ENCODE measurements at places on chromosomes 6 and 20. TPM values are rescaled to one million over a fixed set of nuclear protein-coding genes. Genes with fewer than 3 reads are reported as not detected.

The RNASET2 gene
- 108 TPM for total RNA-seq

GRCh38 chr6:39772559-39773273, 19.5 kb upstream of the DAAM2 start:
- no peak for DNase-seq

GRCh38 chr6:150492941-150493340, 106.7 kb upstream of the PLEKHG1 start:
- DNase-seq: no peak

- DNase-seq: peak; percentile 59
Measured at GRCh38 chr6:108116546-108117426, 42.2 kb upstream of the OSTM1 start.

DNA sequence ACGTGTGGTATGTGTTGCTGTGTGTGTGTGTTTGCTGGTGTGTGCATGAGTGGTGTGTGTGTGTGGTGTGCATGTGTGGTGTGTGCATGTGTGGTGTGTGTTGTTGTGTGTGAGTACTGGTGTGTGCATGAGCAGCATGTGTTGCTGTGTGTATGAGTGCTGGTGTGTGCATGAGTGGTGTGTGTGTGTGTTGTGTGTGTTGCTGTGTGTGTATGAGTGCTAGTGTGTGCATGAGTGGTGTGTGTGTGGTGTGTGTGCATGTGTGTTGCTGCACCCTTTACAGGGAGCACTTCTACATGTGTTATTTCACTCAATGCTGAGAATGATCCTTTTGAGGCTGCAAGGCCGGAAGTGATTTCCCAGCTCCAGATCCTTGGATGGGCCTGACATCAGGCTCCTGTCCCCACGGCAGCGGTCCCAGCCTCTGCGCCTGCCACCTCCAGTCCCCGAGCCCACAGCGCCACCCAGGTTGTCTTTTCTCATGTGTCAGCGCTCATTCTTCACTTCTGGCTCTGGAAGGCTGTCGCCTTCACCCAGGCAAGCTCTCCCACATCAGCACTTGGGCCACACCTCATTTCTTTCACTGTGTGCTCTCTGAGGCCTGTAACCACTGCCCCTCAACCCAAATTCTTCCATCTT, 2.6 kb downstream of the NPEPL1 start:
- DNase-seq: no peak
